ENCODE measurements at places on chromosomes 2 and 18. TPM values are rescaled to one million over a fixed set of nuclear protein-coding genes. Genes with fewer than 3 reads are reported as not detected.

DNA sequence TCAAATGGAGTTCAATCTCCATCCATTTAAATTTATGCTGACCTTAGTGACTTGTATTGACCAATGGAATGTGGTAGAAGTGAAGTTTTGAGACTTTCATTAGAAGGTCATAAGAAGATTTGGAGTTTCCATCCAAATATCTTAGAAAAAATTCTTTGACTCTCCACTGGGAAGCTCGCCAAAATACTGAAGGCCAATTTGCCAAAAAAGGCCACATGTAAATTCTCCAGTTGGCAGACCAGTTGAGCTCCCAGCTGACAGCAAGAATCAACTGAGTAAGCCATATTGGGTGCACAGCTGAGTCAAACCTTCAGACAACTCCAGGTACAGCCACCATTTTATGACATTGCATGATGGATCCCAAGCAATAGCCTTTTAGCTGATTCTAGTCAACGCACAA, 228.3 kb upstream of the SETBP1 start:
- no peaks in the 10 kb centered on the region for H3K27me3 ChIP-seq
- DNase-seq = no peak
- no peak overlapping the region for H3K27ac ChIP-seq
- H3K36me3 ChIP-seq = no peaks in the 10 kb centered on the region
- H3K4me3 ChIP-seq = no peak overlapping the region

- no peak overlapping the region for H3K27ac ChIP-seq
- H3K4me1 ChIP-seq = no peaks in the 10 kb centered on the region
- no peaks in the 10 kb centered on the region for H3K36me3 ChIP-seq
Observed at GRCh38 chr2:169071455-169071854, 2.1 kb downstream of the DHRS9 start.

DNA sequence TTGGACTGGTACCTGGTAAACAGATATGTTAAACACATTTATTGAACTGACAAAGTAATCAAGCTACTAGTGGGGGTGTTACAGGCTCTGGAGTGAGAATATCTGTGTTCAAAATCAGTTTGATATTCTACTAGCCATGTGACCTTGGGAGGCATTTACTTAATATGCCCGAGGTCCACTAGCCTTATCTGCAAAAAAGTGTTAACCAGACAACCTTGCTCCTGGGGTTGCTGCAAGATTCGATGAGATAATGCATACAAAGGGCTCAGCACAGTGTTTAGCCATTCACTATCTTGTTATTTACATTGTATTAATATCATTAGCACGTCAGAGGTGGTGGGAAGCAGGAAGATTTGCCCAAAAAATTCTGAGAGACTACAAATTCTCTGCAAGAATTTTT, 103.3 kb downstream of the CDH2 start:
- no peaks in the 10 kb centered on the region for H3K36me3 ChIP-seq
- H3K27me3 ChIP-seq = no peaks in the 10 kb centered on the region
- H3K27ac ChIP-seq = no peak overlapping the region
- no peak overlapping the region for H3K4me3 ChIP-seq
- no peak for DNase-seq

Gene PIGN
- total RNA-seq = 21.4 TPM

DNA sequence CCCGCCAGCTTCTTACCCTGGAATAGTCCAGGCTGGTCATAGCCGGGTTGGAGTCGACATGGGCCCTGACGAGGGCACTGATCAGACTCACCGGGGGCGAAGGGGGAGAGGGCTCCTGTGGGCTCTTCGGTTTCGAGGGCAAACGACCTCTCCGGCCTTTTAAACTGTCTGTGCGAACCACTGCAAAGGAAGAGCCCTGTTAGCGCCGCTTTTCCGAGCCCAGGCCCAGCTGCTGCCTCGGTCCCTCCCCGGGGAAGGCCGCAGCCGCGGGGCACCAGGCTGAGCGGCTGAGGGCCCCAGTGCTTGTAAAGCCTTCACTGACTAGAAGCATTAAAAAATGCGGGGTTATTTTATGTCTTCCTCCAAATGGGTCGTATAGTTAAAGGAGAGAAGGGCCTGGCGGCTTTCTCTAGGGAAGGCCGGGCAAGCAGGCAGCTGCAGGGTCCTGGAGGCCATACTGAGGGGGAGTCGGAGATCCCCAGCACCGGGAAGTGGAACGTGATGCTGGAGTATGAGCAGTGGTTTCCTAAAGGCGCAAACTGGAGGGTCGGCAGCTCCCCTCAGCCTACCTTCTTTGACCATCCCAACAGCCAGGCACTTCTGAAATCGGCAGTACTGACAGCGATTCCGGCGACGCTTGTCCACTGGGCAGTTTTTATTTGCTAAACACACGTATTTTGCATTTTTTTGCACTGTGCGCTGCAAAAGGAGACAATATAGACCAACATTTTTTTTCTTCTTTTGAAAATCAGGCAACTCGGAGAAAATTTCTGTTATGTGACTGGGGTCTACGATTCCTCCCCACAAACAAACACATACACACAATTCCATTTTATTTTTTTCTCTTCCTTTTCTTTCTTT, 4.5 kb downstream of the NR4A2 start:
- peak; percentile 41 for DNase-seq
- H3K27ac ChIP-seq = no peak overlapping the region
- no peaks in the 10 kb centered on the region for H3K36me3 ChIP-seq
- no peak overlapping the region for H3K4me3 ChIP-seq
- no peaks in the 10 kb centered on the region for H3K4me1 ChIP-seq

GRCh38 chr2:235568431-235568830, 74.6 kb downstream of the AGAP1 start:
- H3K4me1 ChIP-seq = no peaks in the 10 kb centered on the region
- no peak for DNase-seq
- no peak overlapping the region for H3K4me3 ChIP-seq
- no peaks in the 10 kb centered on the region for H3K27me3 ChIP-seq
- H3K27ac ChIP-seq = no peak overlapping the region

DNA sequence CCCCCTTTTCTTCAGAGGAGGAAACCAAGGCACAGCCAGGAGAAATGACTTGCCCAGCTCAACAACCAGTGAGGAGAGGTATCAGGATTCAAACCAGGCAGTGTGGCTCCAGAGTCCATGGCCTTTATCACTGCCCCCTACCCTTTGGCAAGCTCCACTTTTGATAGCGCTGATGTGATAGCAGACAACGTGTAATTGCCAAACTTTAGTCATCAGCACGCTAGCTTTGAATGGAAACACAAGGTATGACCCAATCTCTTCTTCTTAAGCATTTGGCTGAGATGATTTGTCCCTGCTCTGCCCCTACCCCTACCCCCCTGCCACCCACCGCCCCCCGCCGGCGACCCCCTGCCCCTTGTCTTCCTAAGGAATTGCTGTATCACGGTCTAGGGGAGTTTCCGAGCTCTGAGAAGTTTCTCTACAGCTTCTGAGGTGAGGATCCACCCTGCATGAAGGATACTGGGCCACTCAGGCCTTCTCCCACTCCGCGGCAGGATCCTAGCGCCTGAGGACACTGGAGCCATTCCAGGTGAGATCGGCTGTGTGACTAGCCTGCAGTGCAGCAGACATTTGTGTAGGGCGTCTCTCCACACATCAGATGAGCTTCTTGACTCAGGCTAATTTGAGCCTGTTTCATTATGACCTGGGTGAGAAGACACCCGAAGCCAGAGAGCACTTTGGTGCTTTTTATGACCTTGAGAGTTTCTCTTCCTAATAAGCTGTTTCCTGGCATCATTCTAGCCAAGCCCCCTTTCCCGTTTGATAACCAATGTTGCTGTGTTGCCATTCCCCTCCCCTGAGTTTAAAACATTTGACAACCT, 75.1 kb upstream of the MAP4K4 start:
- no peak for DNase-seq
- H3K4me1 ChIP-seq = peaks cover 5% of the 10 kb centered on the region
- no peaks in the 10 kb centered on the region for H3K36me3 ChIP-seq

- no peak overlapping the region for H3K27ac ChIP-seq
- H3K4me1 ChIP-seq = peaks cover 15% of the 10 kb centered on the region
- H3K36me3 ChIP-seq = no peaks in the 10 kb centered on the region
- H3K27me3 ChIP-seq = no peaks in the 10 kb centered on the region
- DNase-seq = no peak
- no peak overlapping the region for H3K4me3 ChIP-seq
Observed at GRCh38 chr2:172513935-172514586, 41.8 kb upstream of the PDK1 start.

DNA sequence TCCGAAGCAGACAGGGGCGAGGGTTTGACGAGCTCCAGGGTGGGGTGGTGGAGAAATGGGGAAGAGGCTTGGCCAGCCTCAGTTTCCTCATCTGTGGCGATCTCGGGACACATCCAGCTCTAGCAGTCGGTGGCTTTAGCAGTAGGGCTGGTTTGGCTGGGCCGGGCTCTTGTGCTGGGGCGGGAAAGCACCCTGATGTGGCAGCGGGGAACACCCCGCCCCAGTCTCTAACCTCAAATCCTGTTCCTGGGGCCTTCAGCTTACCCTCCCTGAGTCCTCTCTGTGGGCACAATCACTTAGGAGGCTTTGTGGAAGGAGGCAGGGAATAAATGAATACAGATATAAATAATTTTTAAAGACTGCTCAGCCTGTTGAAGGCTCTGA, 26.5 kb upstream of the MCFD2 start:
- H3K36me3 ChIP-seq = peaks cover 6% of the 10 kb centered on the region
- DNase-seq = peak; percentile 79
- H3K27ac ChIP-seq = peak overlapping the region; percentile 94
- peak overlapping the region; percentile 93 for H3K4me3 ChIP-seq
- H3K27me3 ChIP-seq = no peaks in the 10 kb centered on the region

DNA sequence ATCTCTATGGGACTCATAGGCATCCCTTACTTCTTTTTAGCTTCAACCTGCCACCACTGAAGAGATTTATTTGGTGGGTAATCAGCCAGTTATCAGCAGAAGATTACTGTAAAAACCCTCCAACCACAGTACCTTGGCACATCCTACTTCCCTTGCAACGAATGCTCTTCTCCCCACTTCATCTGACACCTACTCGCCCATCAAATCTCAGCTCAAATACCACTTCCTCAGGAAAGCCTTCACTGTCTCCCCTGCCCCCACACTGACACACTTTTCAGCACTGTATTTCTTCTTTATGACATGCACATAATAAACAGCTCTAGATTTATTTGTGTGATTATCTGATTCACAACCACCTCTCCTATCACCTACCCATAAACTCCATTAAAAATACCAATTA, 3.1 kb downstream of the KDSR start:
- H3K27ac ChIP-seq = no peak overlapping the region
- H3K4me1 ChIP-seq = peaks cover 6% of the 10 kb centered on the region
- peaks cover 18% of the 10 kb centered on the region for H3K36me3 ChIP-seq
- no peaks in the 10 kb centered on the region for H3K27me3 ChIP-seq

Gene SERPINB5
- total RNA-seq = not detected

Gene TTC21B
- 29.1 TPM for total RNA-seq

GRCh38 chr2:45256867-45257641, 247.8 kb upstream of the SIX2 start:
- H3K36me3 ChIP-seq = no peaks in the 10 kb centered on the region
- H3K4me1 ChIP-seq = no peaks in the 10 kb centered on the region
- DNase-seq = no peak
- H3K27ac ChIP-seq = no peak overlapping the region

Gene SYT4
- total RNA-seq = not detected

DNA sequence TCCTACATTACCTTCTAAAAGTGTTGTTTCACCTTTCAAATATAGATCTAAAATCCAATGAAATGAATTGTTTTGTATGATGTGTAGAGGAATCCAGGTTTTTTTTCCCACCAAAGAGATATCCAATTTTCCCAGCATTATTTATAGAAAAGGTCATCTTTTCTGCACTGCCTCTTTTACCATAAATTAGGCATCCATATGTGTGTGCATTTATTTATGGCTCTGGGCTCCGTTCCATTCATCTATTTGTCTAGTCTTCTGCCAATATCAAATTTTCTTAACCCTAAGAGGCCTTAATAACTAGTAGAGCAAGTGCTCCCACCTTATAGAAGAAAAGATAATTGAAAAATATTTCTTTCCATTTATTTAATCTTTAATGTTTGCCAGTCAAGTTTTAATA, 88.3 kb downstream of the ATAD2B start:
- H3K36me3 ChIP-seq = no peaks in the 10 kb centered on the region
- DNase-seq = no peak
- H3K27ac ChIP-seq = no peak overlapping the region
- no peaks in the 10 kb centered on the region for H3K27me3 ChIP-seq
- H3K4me3 ChIP-seq = no peak overlapping the region

- no peaks in the 10 kb centered on the region for H3K36me3 ChIP-seq
- no peaks in the 10 kb centered on the region for H3K27me3 ChIP-seq
Observed at GRCh38 chr2:175864137-175864850, 137.8 kb downstream of the LNPK start.

DNA sequence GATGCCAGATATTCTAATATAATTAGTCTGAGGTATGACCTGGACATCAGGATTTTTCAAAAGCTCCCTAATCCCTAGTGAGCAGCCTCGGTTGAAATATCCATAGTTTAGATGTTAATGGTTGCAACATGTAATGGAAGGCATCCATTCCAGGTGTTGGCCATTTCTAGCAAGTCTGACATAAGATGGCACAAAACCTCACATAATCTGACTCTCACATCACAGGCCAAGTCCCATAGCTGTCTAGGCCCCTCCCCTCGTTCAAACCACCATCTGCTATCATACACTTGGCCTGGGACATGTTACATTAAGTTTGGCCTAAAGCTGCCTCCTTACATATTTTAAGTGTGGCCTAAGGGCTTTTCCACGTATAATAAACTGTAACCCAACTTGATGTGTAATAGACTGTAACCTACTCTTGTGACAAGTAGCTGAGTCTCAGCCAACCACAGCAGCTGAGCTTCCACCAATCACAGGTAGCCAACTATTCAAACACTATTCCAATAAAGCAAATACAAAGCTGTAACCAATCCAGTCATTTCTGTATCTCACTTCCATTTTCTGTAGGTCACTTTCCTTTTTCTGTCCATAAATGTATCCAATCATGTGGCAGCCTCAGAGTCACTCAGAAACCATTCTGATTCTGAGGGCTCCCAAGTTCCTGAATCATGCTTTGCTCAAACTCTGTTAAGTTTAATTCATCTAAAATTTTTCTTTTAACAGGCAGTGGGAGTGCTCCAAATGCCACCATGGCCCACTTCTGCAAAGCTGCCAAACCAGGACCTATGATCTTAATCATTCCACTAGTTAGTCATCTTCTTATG, 59.4 kb downstream of the ADD2 start:
- no peak overlapping the region for H3K27ac ChIP-seq
- no peaks in the 10 kb centered on the region for H3K36me3 ChIP-seq
- DNase-seq = no peak
- no peaks in the 10 kb centered on the region for H3K4me1 ChIP-seq
- H3K4me3 ChIP-seq = no peak overlapping the region

Gene CHST9
- total RNA-seq = not detected

- no peak overlapping the region for H3K4me3 ChIP-seq
- no peaks in the 10 kb centered on the region for H3K36me3 ChIP-seq
- no peak overlapping the region for H3K27ac ChIP-seq
- H3K27me3 ChIP-seq = no peaks in the 10 kb centered on the region
- no peak for DNase-seq
Observed at GRCh38 chr18:60910534-60910933, 422.7 kb upstream of the CDH20 start.

GRCh38 chr2:25521665-25522387, 151.6 kb downstream of the DTNB start:
- H3K27me3 ChIP-seq = no peaks in the 10 kb centered on the region
- peaks cover 5% of the 10 kb centered on the region for H3K4me1 ChIP-seq
- no peak overlapping the region for H3K27ac ChIP-seq
